Neural cell (in vitro differentiated cells): ENCODE measurements at places on chromosomes 6 and 20. TPM values are rescaled to one million over a fixed set of nuclear protein-coding genes. Genes with fewer than 3 reads are reported as not detected.

PKHD1 gene
- polyA plus RNA-seq = not detected in 2 replicates

OXT gene
- polyA plus RNA-seq = not detected in 2 replicates

TMC2 gene
- polyA plus RNA-seq = 0.11 and 0.66 TPM in 2 replicates

MDFI gene
- 42.5 and 42.8 TPM in 2 replicates for polyA plus RNA-seq

NEURL2 gene
- polyA plus RNA-seq = 5.0 and 6.3 TPM in 2 replicates

HLA-DOB gene
- polyA plus RNA-seq = not detected in 2 replicates

LRRC1 gene
- 19.4 and 21.2 TPM in 2 replicates for polyA plus RNA-seq

NOTCH4 gene
- 5.5 and 5.7 TPM in 2 replicates for polyA plus RNA-seq

RGL2 gene
- 120 and 141 TPM in 2 replicates for polyA plus RNA-seq

CD93 gene
- not detected in 2 replicates for polyA plus RNA-seq

GRM1 gene
- 2.8 and 2.9 TPM in 2 replicates for polyA plus RNA-seq

SLC17A2 gene
- not detected in 2 replicates for polyA plus RNA-seq

TRAPPC3L gene
- not detected in 2 replicates for polyA plus RNA-seq

SLC12A5 gene
- 53.1 and 74.4 TPM in 2 replicates for polyA plus RNA-seq

SSTR4 gene
- not detected in 2 replicates for polyA plus RNA-seq

BHLHE23 gene
- polyA plus RNA-seq = not detected in 2 replicates

PNPLA1 gene
- 0.26 TPM in 1 of 2 replicates, not detected in the other for polyA plus RNA-seq

BMP7 gene
- 3.2 and 3.6 TPM in 2 replicates for polyA plus RNA-seq

TFAP2C gene
- polyA plus RNA-seq = not detected in 2 replicates

ZC2HC1B gene
- polyA plus RNA-seq = 0.34 TPM in 1 of 2 replicates, not detected in the other

MAFB gene
- polyA plus RNA-seq = 4.7 and 5.6 TPM in 2 replicates

ARFGEF3 gene
- 4.5 and 4.6 TPM in 2 replicates for polyA plus RNA-seq

PPIL6 gene
- polyA plus RNA-seq = 2.5 and 11.8 TPM in 2 replicates

MEP1A gene
- not detected in 2 replicates for polyA plus RNA-seq

PCK1 gene
- 0.24 TPM in 1 of 2 replicates, not detected in the other for polyA plus RNA-seq

DEFB132 gene
- polyA plus RNA-seq = not detected in 2 replicates

PGC gene
- polyA plus RNA-seq = not detected in 2 replicates

APOM gene
- polyA plus RNA-seq = 1.3 and 4.4 TPM in 2 replicates

JPH2 gene
- polyA plus RNA-seq = not detected in 2 replicates

ZNF318 gene
- 11.7 and 16.1 TPM in 2 replicates for polyA plus RNA-seq

MUC21 gene
- polyA plus RNA-seq = not detected in 2 replicates

CLPSL2 gene
- not detected in 2 replicates for polyA plus RNA-seq

CD24 gene
- 1,994 and 2,264 TPM in 2 replicates for polyA plus RNA-seq

NKX2-2 gene
- polyA plus RNA-seq = not detected in 2 replicates

PRR18 gene
- not detected in 2 replicates for polyA plus RNA-seq

HRH3 gene
- 1.7 and 2.8 TPM in 2 replicates for polyA plus RNA-seq

NR2E1 gene
- 0.50 and 1.3 TPM in 2 replicates for polyA plus RNA-seq

NANP gene
- 2.8 and 4.1 TPM in 2 replicates for polyA plus RNA-seq

PSORS1C1 gene
- not detected in 2 replicates for polyA plus RNA-seq
